Endothelial cell of coronary artery (primary cell): ENCODE measurements at places on chromosomes 3 and 15. TPM values are rescaled to one million over a fixed set of nuclear protein-coding genes. Genes with fewer than 3 reads are reported as not detected.

RAMAC gene
- 26.8 and 27.0 TPM in 2 replicates for total RNA-seq

PLAAT1 gene
- 0.45 TPM in 1 of 2 replicates, not detected in the other for total RNA-seq

LIPC gene
- 0.09 TPM in 1 of 2 replicates, not detected in the other for total RNA-seq

FHIT gene
- total RNA-seq: 0.18 and 0.38 TPM in 2 replicates
